ENCODE measurements at places on chromosomes 7 and 10. TPM values are rescaled to one million over a fixed set of nuclear protein-coding genes. Genes with fewer than 3 reads are reported as not detected.

The AKR1E2 gene
- polyA plus RNA-seq = not detected

The ZNF722 gene
- not detected for polyA plus RNA-seq

The ANXA8L1 gene
- polyA plus RNA-seq = not detected

The LRRN3 gene
- 0.09 TPM for polyA plus RNA-seq

The MYPN gene
- not detected for polyA plus RNA-seq

The LEP gene
- not detected for polyA plus RNA-seq

The GIMAP2 gene
- 40.4 TPM for polyA plus RNA-seq

The GPR146 gene
- 9.7 TPM for polyA plus RNA-seq

The RBM48 gene
- 41.6 TPM for polyA plus RNA-seq

The MOGAT3 gene
- polyA plus RNA-seq = not detected

The GPC2 gene
- polyA plus RNA-seq = 0.32 TPM

The CALD1 gene
- polyA plus RNA-seq = 1.2 TPM

The UPK3BL2 gene
- polyA plus RNA-seq = 5.8 TPM

The EBF3 gene
- polyA plus RNA-seq = not detected

The ZNF92 gene
- polyA plus RNA-seq = 74.9 TPM

The UCMA gene
- not detected for polyA plus RNA-seq

The PSD gene
- polyA plus RNA-seq = 1.6 TPM

The SHTN1 gene
- polyA plus RNA-seq = not detected

The CCZ1B gene
- 25.3 TPM for polyA plus RNA-seq

The CDNF gene
- 2.0 TPM for polyA plus RNA-seq

The ANXA8 gene
- polyA plus RNA-seq = not detected

The MYO1G gene
- 109 TPM for polyA plus RNA-seq

The GPR141 gene
- polyA plus RNA-seq = not detected

All from naive B cell (primary cell).